ENCODE measurements at places on chromosomes 7 and 10. TPM values are rescaled to one million over a fixed set of nuclear protein-coding genes. Genes with fewer than 3 reads are reported as not detected.
A peak's percentile ranks its signal among the peaks of the same experiment; 100 is the strongest.

The ITPRID1 gene
- total RNA-seq, result not detected

DNA sequence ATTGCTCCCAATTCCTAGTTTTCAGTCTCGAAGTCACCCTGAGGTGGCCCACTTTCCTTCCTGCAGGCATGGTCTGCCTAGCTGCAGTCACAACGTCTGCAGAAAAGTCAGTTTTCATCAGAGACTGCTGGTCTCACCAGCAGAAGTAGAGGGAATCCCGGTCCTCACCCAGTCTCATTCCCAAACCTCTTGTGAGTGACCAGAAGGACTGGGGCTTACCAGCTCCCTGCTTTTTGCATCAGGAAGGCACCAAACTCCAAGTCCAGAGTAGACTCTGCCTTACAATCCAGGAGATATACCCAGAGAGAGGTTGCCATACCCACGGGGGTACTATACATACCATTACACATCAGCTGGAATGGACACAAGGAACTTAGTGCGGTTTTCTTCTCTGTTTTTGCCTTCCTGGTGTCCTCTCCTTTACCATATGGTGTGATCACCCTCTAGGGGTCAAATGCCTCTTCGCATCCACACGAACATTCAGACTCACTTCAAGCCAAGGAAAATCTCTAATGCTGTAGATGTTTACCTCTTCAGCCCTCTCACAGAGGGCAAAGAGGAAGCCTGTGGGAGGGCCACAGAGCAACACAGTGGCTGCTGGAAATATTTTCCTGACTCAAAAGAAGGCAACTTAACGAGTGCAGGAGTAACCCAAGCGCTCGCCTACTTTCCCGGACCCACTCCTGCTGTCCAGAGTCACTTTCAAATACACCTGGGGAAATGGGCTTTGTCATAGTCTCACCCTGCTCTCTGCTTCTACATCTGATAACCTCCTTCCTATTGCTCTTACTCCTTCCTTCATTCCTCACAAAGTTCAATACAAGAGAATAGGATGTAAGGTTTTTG lies 220.9 kb downstream of the C7orf25 start:
- DNase-seq, result peak; percentile 66

- no peak for DNase-seq
Observed at GRCh38 chr10:8758029-8758428, 703.5 kb downstream of the GATA3 start.

The NRCAM gene
- not detected for total RNA-seq

GRCh38 chr10:96259150-96259549 lies 12.2 kb downstream of the BLNK start:
- no peak for DNase-seq

- no peak for DNase-seq
Observed at GRCh38 chr10:46096909-46097575, 51.0 kb upstream of the MSMB start.

GRCh38 chr10:96789571-96790108 lies 42.5 kb upstream of the LCOR start:
- peak; percentile 89 for DNase-seq

DNA sequence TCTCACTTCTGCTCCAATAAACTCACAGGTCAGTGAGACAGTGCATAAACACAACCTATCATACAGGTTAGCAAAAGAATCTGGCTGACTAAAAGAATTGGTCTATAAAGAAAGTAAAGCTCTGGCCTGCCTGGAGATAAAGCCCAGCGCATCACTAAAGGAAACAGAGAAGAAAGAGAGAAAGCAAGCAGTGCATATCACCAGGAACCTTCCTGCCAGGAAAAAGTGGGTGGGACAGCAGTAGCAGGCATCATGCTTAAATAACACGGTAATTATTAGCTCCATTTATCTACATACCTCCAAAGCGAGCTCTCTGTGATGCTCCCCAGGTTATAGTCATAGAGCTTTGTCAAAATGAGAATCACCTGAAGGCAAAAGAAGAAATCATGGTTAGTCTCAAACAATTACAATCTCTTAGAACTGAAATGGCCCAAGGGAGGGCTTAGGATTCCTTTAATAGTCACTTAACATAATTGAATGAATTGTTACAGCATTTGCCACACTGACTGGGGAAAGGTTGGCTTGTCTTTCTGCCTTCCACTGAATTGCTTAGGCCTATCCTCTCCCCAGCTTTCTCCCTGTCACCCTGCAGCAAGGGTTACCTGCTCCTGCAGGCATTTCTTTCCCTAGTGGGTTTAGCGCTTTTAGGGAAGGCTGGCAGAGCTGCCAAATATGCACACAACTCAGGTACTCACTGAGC lies 208.1 kb downstream of the SORCS1 start:
- DNase-seq, result no peak

The SOSTDC1 gene
- total RNA-seq, result not detected

GRCh38 chr10:94366382-94366781 lies 3.6 kb upstream of the NOC3L start:
- no peak for DNase-seq

DNA sequence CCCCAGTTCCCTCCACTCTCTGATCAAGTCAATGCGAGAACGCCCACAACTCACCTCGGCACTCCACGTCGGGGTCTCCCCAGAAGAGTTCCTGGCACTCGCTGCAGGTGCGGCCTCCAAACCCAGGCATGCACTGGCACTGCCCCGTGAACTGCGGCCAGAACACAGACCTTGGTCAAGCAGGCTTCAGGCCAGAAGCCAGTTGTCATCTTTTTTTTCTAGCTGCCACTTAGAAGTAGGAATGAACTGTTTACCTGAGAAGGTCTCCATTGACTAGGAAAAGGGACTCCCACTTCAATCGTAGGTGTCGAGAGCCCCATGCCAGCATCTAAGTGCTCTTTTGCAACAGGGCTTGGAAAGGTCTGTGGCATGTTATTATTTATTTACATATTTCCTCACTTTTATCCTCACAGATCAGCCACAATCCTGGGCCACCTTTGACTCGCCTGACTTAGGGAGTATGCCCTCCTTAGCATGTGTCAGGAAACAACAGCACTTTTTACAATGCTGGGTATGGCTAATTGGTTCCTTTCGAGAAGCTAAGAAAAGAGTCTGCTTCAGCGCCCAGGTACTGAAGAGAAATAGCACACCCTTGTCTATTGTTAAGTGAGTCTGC lies 51.7 kb downstream of the LAMB1 start:
- DNase-seq, result no peak

The BAMBI gene
- not detected for total RNA-seq
